ENCODE measurements at places on chromosomes 16 and 17. TPM values are rescaled to one million over a fixed set of nuclear protein-coding genes. Genes with fewer than 3 reads are reported as not detected.
A peak's percentile ranks its signal among the peaks of the same experiment; 100 is the strongest.

Gene CLDN7
- 1.1 TPM for polyA plus RNA-seq

Gene TMEM208
- polyA plus RNA-seq: 79.7 TPM

Gene IQCK
- polyA plus RNA-seq: 9.6 TPM

Gene KRTAP4-9
- polyA plus RNA-seq: not detected

Gene LPO
- not detected for polyA plus RNA-seq

Gene RNF222
- polyA plus RNA-seq: not detected

Gene ABCA9
- 2.4 TPM for polyA plus RNA-seq

- no peaks in the 10 kb centered on the region for H3K27me3 ChIP-seq
- no peak overlapping the region for H3K4me3 ChIP-seq
- H3K4me1 ChIP-seq: no peaks in the 10 kb centered on the region
- no peak overlapping the region for H3K27ac ChIP-seq
- H3K36me3 ChIP-seq: no peaks in the 10 kb centered on the region
Measured at GRCh38 chr16:76443973-76444372, 166.8 kb downstream of the CNTNAP4 start.

DNA sequence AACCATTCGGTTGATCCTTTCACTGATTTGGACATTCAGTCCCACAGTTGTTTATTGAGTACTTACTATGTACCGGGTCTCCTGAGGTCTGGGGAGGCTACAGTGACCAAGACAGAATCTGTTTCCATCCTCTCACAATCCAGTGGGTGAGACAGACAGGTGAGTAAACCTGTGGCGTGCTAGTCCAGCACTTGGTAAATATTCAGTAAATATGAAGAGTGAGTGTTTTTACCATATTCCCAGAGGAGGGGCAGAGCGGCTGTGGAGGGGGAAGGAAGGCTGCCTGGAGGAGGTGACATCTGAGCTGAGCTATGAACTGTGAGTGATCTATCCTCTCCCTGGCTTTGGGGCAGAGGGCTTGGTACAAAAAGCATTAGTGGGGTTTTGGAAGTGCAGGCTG is 31.4 kb downstream of the CCR7 start:
- H3K27me3 ChIP-seq: no peaks in the 10 kb centered on the region
- H3K4me3 ChIP-seq: no peak overlapping the region
- no peak for DNase-seq
- H3K27ac ChIP-seq: no peak overlapping the region
- H3K4me1 ChIP-seq: peaks cover 63% of the 10 kb centered on the region

- no peaks in the 10 kb centered on the region for H3K27me3 ChIP-seq
- H3K27ac ChIP-seq: no peak overlapping the region
- no peak overlapping the region for H3K4me3 ChIP-seq
- H3K4me1 ChIP-seq: no peaks in the 10 kb centered on the region
Measured at GRCh38 chr17:11700668-11701067, 102.4 kb downstream of the DNAH9 start.

DNA sequence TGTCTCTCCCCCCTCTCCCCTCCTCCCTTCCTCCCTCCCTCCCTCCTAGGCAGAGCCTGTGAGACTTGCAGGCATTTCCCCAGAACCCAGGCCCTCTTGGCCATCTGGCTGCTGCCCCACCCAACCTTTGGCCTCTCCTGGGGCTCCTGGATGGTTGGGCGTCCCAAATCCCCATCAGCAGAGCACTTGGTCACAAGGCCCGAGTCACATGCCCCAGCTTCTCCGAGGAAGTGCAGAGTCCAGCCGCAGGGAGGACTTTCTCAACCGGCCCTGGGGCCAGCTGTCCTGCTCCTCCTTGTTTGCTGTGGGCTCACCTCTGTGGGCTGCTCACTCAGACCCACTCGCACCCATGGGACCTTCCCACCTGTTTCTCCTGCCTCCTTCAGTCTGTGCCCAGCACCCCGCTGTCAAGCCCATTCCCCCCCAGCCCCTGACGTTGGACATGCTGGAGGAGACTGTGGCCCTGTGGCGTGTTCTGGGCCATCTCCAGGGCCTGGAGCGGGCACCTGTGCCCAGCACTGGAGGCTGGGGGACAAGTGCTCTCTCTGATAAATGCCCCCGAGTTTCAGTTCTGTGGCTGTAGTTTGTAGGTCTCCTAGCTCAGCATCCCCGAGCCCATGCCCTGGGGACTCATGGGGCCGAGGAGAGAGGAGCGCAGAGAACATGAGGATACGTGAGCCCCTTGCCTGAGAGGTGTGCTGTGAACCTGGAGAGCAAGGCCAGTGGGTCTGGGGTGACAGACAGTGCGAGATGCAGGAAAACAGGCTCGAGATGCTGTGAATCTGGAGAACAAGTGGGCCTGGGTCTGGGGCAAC is 42.3 kb upstream of the ZNF750 start:
- H3K27ac ChIP-seq: no peak overlapping the region
- H3K4me1 ChIP-seq: peaks cover 31% of the 10 kb centered on the region
- DNase-seq: peak; percentile 78
- no peaks in the 10 kb centered on the region for H3K27me3 ChIP-seq
- H3K36me3 ChIP-seq: no peaks in the 10 kb centered on the region

DNA sequence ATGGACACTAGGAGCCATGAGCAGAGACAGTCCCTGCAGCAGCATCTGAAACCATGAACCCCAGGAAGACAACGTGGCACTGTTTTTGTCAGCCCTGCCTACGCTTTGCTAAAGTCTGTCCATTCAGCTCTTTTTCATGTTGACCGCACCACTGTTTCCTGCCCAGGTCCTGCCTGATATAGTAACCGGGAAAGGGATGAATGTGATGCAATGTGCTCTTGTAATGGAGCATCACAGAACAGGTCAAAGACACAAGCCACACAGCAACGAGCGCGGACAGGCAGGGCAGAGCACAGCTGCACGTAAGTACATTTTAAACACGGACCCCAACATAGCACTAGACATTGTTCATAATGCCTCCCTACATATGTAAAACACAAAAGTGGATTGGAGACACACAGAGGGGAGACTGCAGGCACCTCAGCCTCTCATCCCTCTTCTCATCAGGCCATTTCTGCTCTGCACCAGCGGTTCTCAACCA is 16.9 kb upstream of the TNFRSF13B start:
- DNase-seq: no peak
- peaks cover 11% of the 10 kb centered on the region for H3K4me1 ChIP-seq
- H3K27me3 ChIP-seq: no peaks in the 10 kb centered on the region
- no peaks in the 10 kb centered on the region for H3K36me3 ChIP-seq
- peak overlapping the region; percentile 26 for H3K4me3 ChIP-seq
- H3K27ac ChIP-seq: no peak overlapping the region

DNA sequence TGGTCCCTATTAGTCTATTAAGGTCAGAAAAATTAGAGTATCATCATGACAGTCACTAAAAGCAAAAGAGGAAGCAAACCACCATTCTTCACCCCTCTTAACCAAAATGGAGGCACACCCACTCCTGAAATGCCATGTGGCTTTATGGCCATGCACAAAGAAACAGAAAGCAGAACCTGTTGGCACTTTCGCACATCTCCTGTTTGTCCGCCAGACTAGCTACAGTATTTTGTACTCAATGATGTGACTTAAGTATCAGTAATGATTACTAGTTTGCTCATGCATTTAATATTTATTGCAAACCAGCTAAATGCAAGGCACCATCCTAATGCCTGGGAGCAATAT is 70.2 kb upstream of the GNAO1 start:
- no peak overlapping the region for H3K4me3 ChIP-seq
- DNase-seq: no peak
- no peaks in the 10 kb centered on the region for H3K27me3 ChIP-seq
- no peaks in the 10 kb centered on the region for H3K36me3 ChIP-seq
- no peaks in the 10 kb centered on the region for H3K4me1 ChIP-seq
- H3K27ac ChIP-seq: no peak overlapping the region

GRCh38 chr16:14249291-14250032 is 178.3 kb downstream of the MRTFB start:
- H3K36me3 ChIP-seq: peaks cover 36% of the 10 kb centered on the region
- no peak for DNase-seq
- no peak overlapping the region for H3K4me3 ChIP-seq
- no peaks in the 10 kb centered on the region for H3K27me3 ChIP-seq
- H3K27ac ChIP-seq: no peak overlapping the region
- H3K4me1 ChIP-seq: no peaks in the 10 kb centered on the region

DNA sequence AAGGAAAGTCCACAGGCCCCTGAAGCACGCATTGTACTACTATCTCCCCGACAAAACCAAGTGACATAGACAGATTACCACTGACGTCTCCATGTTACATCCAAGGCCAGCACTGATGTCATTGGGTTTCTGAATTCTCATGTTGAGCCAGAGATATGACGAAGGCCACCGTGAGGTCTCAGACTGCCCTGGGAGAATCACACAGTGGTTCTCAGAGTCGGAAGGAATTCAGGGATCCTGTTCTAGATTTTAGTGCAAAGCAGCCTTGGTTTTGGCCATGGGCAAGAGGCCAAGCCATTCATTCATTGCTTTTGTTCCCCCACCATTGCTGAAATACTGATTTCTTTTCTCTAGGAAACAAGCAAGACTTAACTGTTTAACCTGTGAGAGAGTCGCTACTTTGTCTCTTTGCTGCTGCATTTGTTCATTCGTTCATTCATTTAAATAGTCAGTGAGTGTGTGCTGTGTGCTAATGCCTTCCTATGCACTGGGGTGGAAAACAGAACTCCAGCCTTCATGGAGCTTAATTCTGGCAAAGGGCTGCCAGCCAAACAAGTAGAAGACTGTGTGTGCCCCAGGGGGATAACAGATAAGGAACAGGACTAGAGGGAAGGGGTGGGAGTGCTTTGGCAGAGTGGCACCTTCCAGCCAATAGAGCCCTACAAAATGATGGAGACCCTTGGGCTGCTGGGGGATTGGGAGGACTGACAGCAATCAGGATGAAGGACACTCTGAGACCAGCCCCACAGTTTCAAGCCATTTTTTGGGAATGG is 222.3 kb downstream of the MSI2 start:
- peak overlapping the region; percentile 84 for H3K27ac ChIP-seq
- DNase-seq: no peak
- peaks cover 37% of the 10 kb centered on the region for H3K4me1 ChIP-seq
- no peaks in the 10 kb centered on the region for H3K27me3 ChIP-seq
- H3K36me3 ChIP-seq: no peaks in the 10 kb centered on the region
- no peak overlapping the region for H3K4me3 ChIP-seq

- peak within 1 kb of the TSS; percentile 74 for H3K4me3 ChIP-seq
- peak within 1 kb of the TSS; percentile 96 for H3K27ac ChIP-seq
- H3K27me3 ChIP-seq: no peaks in the 10 kb centered on the region
- peak; percentile 95 for DNase-seq
- H3K36me3 ChIP-seq: no peaks in the 10 kb centered on the region
Measured at GRCh38 chr16:67659675-67660563, at the start of gene ACD. Gene ACD, minus strand, starts transcription at chr16:67660260. Its CDS starts 40 bp downstream, at chr16:67660220.

DNA sequence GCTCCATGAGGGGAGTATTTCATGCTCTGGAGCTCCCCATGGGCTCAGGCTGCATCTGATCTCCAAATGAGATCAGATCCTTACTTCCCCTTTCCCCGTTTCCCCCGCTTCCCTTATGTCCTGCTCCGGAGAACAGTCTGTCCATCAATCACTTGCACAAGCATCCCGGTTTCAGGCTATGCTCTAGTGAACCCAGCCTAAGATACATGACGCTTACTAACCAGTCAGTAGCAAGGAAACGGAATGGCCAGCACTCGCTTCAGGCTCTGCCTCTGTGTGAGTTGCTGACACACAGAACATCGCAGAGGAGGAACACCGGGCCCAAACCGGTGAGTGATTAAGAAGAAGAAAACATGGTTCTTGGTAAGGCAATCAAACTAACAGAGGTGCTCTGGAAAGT is 9.4 kb upstream of the ATP5MC1 start:
- no peaks in the 10 kb centered on the region for H3K36me3 ChIP-seq
- no peak for DNase-seq
- no peak overlapping the region for H3K27ac ChIP-seq
- H3K4me1 ChIP-seq: peaks cover 6% of the 10 kb centered on the region
- H3K4me3 ChIP-seq: no peak overlapping the region
- no peaks in the 10 kb centered on the region for H3K27me3 ChIP-seq

GRCh38 chr16:67243481-67243880 is 3.8 kb downstream of the FHOD1 start:
- H3K27ac ChIP-seq: peak overlapping the region; percentile 82
- DNase-seq: peak; percentile 67
- no peak overlapping the region for H3K4me3 ChIP-seq
- no peaks in the 10 kb centered on the region for H3K27me3 ChIP-seq
- H3K4me1 ChIP-seq: peaks cover 66% of the 10 kb centered on the region
- peaks cover 19% of the 10 kb centered on the region for H3K36me3 ChIP-seq

DNA sequence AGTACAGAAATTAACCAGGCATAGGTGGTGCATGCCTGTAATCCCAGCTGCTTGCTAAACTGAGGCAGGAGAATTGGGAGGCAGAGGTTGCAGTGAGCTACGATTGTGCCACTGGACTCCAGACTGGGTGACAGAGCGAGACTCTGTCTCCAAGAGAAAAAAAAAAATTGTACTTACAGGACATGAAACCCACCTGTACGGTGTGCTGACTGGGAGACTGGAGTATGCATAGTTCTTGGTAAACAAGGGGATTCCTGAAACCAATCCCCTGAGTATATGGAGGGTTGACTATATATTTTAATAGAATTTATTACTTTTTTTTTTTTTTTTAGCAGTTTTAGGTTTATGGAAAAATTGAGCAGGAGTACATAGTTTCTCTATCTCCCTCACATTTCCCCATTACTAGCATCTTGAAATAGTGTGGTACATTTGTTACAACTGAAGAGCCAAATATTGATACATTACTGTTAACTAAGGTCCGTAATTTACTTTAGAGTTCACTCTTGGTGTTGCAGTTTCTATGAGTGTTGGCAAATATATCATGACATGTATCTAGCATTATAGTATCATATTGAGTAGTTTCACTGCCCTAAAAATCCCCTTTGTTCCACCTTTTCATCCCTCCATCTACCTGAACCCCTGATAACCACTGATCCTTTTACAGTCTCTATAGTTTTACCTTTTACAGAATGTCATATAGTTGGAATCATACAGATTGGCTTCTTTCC is 19.3 kb downstream of the TENT4B start:
- H3K27me3 ChIP-seq: no peaks in the 10 kb centered on the region
- no peak overlapping the region for H3K27ac ChIP-seq
- H3K4me3 ChIP-seq: no peak overlapping the region
- no peak for DNase-seq
- H3K4me1 ChIP-seq: no peaks in the 10 kb centered on the region

- H3K4me1 ChIP-seq: no peaks in the 10 kb centered on the region
- no peak for DNase-seq
- no peak overlapping the region for H3K4me3 ChIP-seq
- no peaks in the 10 kb centered on the region for H3K36me3 ChIP-seq
Measured at GRCh38 chr17:62870552-62870971, 62.4 kb upstream of the MARCHF10 start.

DNA sequence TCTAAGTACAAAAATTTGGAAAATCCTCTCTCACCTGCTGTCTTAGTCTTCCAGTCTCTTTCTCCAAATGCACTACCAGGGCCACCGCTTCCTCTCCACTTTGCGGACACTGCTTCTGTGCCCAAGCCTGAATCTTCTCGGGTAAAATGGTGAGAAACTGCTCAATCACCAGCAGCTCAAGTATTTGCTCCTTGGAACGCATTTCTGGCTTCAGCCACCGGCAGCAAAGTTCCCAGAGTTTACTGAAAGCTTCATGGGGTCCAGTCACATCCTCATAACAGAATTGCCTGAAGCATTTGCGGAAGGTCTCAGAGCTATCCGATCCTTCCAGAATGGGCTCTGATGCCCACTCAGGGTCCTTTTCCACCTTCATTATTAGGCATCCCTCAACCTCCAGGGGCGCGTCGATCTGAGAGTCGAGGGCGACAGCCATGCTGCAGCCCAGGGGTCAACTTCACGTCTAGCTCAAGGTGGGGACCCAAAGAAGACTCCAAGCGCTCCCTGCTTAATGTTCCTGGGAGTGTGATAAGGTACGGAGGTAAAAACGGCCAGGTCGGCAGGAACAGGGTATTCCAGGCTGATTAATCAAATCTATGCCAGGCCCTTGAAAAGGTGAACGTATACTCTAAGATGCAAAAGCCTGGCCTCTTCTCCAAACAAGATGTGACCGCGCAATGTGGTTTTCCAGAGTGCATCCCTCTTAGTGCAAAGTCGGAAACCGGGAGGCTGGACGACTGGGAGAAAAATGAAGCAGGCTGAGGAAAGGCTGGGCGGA is 763 bp downstream of the ZKSCAN2 start:
- peaks cover 6% of the 10 kb centered on the region for H3K36me3 ChIP-seq
- peak overlapping the region; percentile 100 for H3K27ac ChIP-seq
- no peak for DNase-seq
- peaks cover 34% of the 10 kb centered on the region for H3K4me1 ChIP-seq
- H3K4me3 ChIP-seq: peak overlapping the region; percentile 62

Measured in heart left ventricle (tissue), 16 donors.